ENCODE measurements at places on chromosomes 2 and 18. TPM values are rescaled to one million over a fixed set of nuclear protein-coding genes. Genes with fewer than 3 reads are reported as not detected.

The HES6 gene
- total RNA-seq = 6.8 TPM

The MYCN gene
- total RNA-seq = 0.20 TPM

The DOK6 gene
- total RNA-seq = 0.02 TPM

The UGT1A7 gene
- not detected for total RNA-seq

The ACMSD gene
- total RNA-seq = not detected

The INHBB gene
- total RNA-seq = not detected

The EMILIN1 gene
- 1.0 TPM for total RNA-seq

The SF3B1 gene
- 332 TPM for total RNA-seq

The ACVR1C gene
- total RNA-seq = 1.8 TPM

The BBS5 gene
- total RNA-seq = 1.1 TPM

The EVX2 gene
- not detected for total RNA-seq

The EGR4 gene
- total RNA-seq = 0.10 TPM

The CACNB4 gene
- total RNA-seq = 0.10 TPM
